LHCN-M2 (cell line): ENCODE measurements at places on chromosomes 2 and 18.

- DNase-seq, result no peak
Observed at GRCh38 chr2:132519566-132519965, 103.0 kb downstream of the GPR39 start.

- peak; percentile 82 for DNase-seq
Observed at GRCh38 chr18:23131693-23132319, 3.5 kb upstream of the CABLES1 start.

DNA sequence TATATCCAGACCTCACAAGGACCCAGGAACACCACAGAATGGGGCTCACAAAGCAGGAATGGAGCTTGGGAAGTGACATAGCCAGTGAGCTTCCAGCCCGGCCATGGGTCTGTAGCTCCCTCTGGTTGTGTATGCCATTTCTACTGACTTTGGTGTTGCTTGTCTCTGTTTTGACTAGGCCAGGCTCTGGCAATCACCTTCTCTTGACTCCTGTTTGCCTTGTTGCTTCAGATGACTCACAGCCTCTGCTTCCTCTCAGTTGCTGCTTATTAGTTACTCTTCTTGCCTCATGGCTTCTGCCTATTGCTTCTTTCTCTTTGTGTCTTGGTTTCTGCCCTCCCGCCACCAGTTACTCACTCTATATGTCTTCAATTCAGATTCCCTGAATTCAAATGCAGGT lies 15.8 kb upstream of the IER3IP1 start:
- peak; percentile 37 for DNase-seq

DNA sequence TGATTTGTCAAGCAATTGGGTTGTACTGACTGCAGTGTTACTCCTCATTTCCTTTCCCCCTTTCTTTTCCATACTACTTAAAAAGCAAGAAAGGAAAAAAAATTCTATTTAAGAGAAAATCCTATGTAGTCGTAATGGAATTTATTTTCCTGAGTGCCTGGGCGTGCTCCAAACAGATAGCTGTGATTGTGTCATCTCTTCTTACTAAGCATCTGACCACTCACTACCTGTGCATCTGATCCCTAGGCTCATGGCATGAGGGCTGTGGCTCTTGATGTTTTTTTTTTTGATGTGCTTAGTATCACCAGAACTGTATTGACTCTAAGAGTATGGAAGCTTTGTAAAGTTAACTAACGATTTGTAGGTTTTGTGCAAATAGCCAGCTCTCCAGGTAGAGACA lies 19.0 kb downstream of the CRIM1 start:
- DNase-seq, result no peak

DNA sequence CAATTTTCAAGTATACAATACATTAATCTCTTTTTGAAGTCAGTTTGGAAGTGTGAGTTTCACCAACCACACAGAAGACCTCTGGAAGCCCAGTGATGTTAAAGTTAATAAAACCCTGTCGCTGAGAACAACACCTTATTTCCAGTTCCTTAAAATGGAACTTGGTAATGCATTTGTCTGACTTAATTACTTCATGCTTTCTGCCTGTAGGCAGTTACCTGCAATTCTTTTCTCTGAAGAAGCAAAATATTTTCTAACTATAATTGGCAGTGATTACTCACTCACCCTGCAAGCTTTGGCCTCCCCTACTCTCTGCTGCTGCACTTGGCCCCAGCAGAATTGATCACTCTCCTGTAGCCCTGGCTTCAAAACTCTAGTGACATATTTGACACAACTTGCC lies 81.5 kb downstream of the TXNL1 start:
- DNase-seq, result no peak

- no peak for DNase-seq
Observed at GRCh38 chr18:9092665-9093064, 9.8 kb upstream of the NDUFV2 start.

GRCh38 chr2:109459485-109459884 lies 154.3 kb downstream of the SEPTIN10 start:
- peak; percentile 87 for DNase-seq

- DNase-seq, result no peak
Observed at GRCh38 chr18:63185984-63186383, 133.6 kb downstream of the BCL2 start.

- no peak for DNase-seq
Observed at GRCh38 chr18:55289048-55289447, 298.9 kb downstream of the TCF4 start.

DNA sequence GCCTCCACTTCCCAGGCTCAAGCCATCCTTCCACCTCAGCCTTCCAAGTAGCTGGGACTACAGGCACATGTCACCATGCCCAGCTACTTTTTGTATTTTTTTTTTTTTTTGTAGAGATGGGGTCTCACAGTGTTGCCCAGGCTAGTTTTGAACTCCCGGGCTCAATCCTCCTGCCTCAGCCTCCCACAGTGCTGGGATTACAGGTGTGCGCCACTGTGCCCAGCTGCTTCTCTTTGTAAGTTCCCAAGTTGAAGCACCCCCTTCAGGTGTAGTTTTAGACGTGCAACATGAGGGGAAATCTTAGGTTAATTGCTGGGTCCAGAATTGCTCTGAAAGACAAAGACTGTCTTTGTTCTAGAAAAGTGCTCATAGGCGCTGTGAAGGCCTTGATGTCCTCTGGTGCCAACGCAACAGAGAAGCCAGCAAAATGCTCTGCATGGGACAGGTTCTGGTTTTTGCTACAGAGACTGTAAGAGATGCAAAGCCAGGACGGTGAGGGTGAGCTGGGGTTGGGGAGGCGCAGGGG lies 46.6 kb downstream of the RRM2 start:
- DNase-seq, result no peak

DNA sequence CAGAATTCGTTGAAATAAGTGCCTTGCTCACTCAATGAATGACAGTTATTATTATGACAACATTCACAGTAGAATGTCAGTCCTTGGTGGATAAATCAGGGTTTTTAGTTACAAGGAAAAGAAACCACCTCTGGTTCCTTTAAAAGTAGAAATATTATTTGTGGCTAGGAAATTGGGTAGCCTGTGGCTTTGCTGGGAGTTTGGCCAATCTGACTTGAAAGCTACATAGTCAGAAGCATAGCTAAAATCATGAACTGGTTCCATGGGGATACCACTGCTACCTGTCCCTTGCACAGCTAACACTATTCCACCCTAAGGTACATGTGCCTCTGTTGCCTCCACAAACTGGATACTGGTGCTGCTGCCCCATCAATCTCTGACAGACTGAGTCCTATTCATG lies 12.8 kb upstream of the SMCHD1 start:
- no peak for DNase-seq

DNA sequence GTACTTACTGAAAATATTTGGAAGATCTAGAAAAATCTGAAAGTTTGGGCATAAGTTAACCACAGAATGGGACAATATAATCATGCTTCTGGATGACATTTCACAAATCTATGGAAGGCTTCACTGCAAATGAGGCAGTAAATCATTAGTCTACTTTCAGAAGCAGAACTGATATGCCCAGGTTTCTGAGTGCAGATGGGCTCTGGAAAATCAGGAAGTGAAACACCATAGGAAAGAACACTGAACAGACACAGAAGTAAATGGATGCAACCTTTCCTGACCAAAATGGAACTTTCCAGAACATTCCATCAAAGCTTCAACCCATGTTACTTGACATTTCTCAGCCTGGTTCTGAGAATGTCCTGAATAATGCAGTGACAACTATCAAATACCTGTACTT lies 55.1 kb downstream of the KCNG3 start:
- DNase-seq, result no peak
